ENCODE measurements at places on chromosomes 5 and 9. TPM values are rescaled to one million over a fixed set of nuclear protein-coding genes. Genes with fewer than 3 reads are reported as not detected.

Gene BTNL9
- 34.1 TPM for total RNA-seq

Gene TBC1D2
- total RNA-seq = 4.4 TPM

Gene MZB1
- 1.2 TPM for total RNA-seq

Gene NTNG2
- 5.0 TPM for total RNA-seq

Gene ACTBL2
- not detected for total RNA-seq

Gene NKD2
- 4.4 TPM for total RNA-seq

Gene SHISAL2B
- total RNA-seq = not detected

Gene ASPN
- 7.9 TPM for total RNA-seq

Gene RAPGEF6
- 8.4 TPM for total RNA-seq

Gene DAPK1
- 19.9 TPM for total RNA-seq

Gene NDUFB6
- 127 TPM for total RNA-seq

Gene SLC26A2
- 6.3 TPM for total RNA-seq

Gene EGFLAM
- total RNA-seq = 10.5 TPM

Gene LHX6
- 11.3 TPM for total RNA-seq

Gene OR1J1
- total RNA-seq = not detected

Gene ZDHHC11B
- 15.4 TPM for total RNA-seq

Gene WDR31
- total RNA-seq = 4.9 TPM

Gene IFNA2
- not detected for total RNA-seq

Gene TRIM7
- 9.0 TPM for total RNA-seq

Gene GPR150
- total RNA-seq = not detected

Gene AFF4
- 33.3 TPM for total RNA-seq

Gene TDRD7
- total RNA-seq = 8.6 TPM

Gene LIX1
- 0.16 TPM for total RNA-seq

Gene PCSK1
- total RNA-seq = 3.1 TPM

Gene ADAMTS16
- 0.27 TPM for total RNA-seq

Gene ANKRA2
- total RNA-seq = 9.8 TPM

Gene TMEM167A
- total RNA-seq = 69.2 TPM

Gene C9orf50
- total RNA-seq = not detected

Gene SLC36A3
- not detected for total RNA-seq

Gene PCDHB8
- 2.6 TPM for total RNA-seq

Gene PCSK5
- 7.9 TPM for total RNA-seq

Gene BTNL8
- not detected for total RNA-seq

Gene TTC23L
- not detected for total RNA-seq

Gene PDE8B
- 20.8 TPM for total RNA-seq

Gene TMEM174
- total RNA-seq = not detected

Gene SAXO1
- total RNA-seq = not detected

Gene CAPSL
- total RNA-seq = not detected

Gene MAMDC2
- total RNA-seq = 12.3 TPM

Gene LCN12
- total RNA-seq = 11.9 TPM

Gene RPP25L
- total RNA-seq = 27.8 TPM

Gene FOXD4
- total RNA-seq = not detected

Gene COL23A1
- 6.0 TPM for total RNA-seq

Gene RGS7BP
- total RNA-seq = 5.1 TPM

Gene CTSV
- total RNA-seq = not detected

Gene OLFM1
- 25.5 TPM for total RNA-seq

Gene KCNT1
- total RNA-seq = 1.2 TPM

Gene PCDHGA3
- total RNA-seq = 5.0 TPM

Gene TMC1
- total RNA-seq = 0.27 TPM

Gene PCDHB11
- 1.8 TPM for total RNA-seq

Gene ZNF366
- total RNA-seq = 9.1 TPM

Gene CDH9
- total RNA-seq = not detected

Gene SPINK4
- not detected for total RNA-seq

Gene PCDHB13
- 3.5 TPM for total RNA-seq

Gene PCDHB3
- 1.9 TPM for total RNA-seq

Gene GABBR2
- total RNA-seq = not detected

Gene UAP1L1
- 14.0 TPM for total RNA-seq

Gene XPA
- 14.2 TPM for total RNA-seq

Gene DPYSL3
- 55.7 TPM for total RNA-seq

All from left cardiac atrium (tissue), 4 donors.